ENCODE measurements at places on chromosomes 1 and 21.

DNA sequence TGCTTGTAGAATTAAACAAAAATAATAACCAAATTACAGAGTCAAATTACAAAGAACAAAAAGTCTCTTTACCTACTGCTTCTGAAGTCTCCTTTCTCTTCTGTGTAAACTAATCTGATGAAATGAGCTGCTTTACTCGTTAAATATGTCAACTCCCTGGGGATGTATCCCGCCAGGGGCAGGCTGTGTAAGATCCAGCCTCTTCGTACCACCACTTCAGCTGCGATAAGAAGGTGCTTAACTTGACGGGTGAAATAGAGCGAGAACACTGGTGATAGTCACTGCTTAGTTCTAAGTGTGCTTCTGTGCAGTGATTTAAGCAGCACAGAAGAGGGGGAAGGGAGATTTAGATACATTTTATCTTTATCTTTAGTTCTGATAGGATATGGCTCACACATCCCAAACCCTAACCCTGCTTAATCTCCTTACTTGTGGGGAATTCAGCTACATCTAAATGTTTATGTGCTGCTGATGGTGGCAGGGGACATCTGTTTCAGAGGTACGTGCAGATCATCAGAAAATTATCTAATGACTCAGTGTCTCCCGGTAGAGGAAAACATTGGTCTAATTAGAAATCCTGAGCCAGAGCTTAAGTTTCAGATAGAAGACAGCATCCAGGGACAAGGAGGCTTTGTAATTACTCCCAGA is 46.0 kb downstream of the RHOU start:
- no peak for DNase-seq

GRCh38 chr1:197706601-197707000 is 68.7 kb downstream of the DENND1B start:
- DNase-seq = no peak

GRCh38 chr1:184646824-184647223 is 107.8 kb downstream of the EDEM3 start:
- no peak for DNase-seq

DNA sequence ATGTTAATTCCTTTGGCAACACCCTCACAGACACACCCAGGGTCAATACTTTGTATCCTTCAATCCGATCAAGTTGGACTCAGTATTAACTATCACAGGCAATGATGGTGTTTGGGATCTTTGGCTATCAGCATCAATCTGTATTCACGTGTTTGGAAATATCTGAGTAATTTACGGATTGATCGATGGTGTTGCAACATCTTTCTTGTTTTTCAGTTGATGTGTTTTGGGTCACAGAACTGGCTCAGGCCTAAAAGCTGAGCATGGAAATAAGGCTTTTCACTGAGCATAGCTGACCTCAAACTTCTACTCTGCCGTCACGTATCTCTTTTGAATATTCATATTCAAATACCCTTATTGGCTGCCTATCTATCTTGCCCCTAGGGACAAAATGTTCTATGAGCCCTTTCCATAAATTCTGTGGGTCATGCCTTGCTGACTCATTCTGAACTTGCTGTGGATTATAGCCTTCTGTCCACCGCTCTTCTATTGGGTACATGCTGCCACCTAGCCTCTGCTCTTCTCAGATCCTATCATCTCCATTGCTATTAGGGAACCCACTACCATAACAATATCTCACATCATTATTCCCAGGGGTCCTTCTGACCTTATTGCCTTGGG is 156.0 kb downstream of the PDE4B start:
- DNase-seq = no peak

- no peak for DNase-seq
Observed at GRCh38 chr1:185742403-185742802, 8.2 kb downstream of the HMCN1 start.

Data from GM12864 (cell line).